ENCODE measurements at places on chromosomes 1 and 21.

DNA sequence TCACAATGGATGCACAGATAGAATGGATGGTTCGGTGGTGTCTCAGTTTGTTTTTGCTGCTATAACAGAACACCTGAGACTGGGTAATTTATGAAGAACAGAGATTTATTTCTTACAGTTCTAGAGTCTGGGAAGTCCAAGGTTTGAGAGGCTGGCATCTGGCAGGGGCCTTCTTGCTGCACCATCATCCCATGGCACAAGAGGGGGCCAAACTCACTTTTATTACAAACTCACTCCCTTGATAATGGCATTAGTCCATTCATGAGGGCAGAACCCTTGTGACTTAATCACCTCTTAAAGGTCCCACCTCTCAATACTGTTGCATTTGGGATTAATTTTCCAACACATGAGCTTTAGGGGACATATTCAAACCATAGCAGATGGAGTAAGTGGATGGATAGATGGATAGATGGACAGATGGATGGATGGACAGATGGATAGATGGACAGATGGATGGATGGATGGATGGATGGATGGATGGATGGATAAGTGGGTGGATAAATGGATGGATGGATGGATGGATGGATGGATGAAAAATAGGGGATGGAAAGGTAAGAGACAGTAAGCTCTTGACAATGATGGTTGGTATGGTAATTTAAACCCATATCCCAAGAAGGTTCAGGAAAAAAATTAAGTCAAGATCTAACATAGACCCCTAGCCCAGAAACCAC lies 16.5 kb downstream of the CAMK2N1 start:
- no peak for DNase-seq

DNA sequence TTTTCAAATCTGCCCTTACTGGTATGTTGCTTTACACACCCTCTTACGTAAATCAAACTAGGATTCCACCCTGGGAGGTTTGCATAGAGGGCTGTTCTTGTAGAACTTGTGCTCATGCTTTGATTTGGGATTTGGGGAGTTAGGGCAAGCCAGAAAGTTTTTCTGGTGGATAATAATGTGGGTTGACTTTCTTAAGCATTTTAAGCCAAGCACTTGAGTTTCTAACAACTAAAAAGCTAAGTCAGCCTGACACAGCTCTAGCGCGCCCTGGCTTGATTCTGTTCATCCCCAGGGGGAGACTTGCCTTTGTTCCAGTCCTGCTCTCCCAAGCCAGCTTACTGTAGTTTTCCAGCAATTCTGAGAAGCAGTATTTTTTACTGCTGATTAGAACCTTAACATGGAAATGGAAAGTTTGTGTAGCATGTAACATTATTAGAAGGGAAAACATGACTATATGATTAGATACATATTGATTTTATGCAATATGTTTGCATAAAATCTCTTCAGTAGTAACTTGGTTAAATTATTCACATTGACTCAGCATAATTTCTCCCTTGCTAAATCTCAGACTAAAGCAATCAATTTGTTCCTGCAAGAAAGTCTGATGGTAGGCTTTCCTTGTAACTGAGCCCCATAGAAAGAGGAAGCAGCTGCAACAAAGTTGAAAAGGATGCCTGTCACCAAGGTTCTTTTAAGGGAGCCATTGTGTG lies 11.0 kb upstream of the PGD start:
- DNase-seq, result no peak

- DNase-seq, result no peak
These were observed 16.5 kb upstream of the RIMKLA start for GRCh38 chr1:42364089-42364488.

DNA sequence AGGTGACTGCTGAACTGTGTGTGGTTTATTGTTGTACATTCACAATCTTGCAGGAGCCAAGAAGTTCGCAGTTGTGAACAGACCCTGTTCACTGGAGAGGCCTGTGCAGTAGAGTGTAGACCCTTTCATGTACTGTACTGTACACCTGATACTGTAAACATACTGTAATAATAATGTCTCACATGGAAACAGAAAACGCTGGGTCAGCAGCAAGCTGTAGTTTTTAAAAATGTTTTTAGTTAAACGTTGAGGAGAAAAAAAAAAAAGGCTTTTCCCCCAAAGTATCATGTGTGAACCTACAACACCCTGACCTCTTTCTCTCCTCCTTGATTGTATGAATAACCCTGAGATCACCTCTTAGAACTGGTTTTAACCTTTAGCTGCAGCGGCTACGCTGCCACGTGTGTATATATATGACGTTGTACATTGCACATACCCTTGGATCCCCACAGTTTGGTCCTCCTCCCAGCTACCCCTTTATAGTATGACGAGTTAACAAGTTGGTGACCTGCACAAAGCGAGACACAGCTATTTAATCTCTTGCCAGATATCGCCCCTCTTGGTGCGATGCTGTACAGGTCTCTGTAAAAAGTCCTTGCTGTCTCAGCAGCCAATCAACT lies 6.4 kb upstream of the PIGV start:
- DNase-seq, result no peak

DNA sequence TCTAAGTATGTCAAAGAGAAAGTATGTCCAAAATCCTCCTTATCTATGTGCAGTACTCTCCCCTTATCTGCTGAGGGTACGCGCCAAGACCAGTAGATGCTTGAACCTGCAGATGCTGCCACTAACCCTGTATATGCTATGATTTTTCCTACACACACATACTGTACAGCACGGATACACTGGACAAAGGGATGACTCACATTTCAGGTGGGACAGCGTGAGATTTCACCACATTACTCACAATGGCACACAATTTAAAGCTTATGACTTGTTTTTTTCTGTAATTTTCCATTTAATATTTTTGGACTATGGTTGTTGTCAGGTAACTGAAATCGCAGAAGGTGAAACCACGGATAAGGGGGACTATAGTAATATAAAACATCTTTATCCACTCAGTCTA lies 4.1 kb downstream of the ORC1 start:
- no peak for DNase-seq

GRCh38 chr1:170663404-170664092 lies 383 bp upstream of the PRRX1 start:
- no peak for DNase-seq

DNA sequence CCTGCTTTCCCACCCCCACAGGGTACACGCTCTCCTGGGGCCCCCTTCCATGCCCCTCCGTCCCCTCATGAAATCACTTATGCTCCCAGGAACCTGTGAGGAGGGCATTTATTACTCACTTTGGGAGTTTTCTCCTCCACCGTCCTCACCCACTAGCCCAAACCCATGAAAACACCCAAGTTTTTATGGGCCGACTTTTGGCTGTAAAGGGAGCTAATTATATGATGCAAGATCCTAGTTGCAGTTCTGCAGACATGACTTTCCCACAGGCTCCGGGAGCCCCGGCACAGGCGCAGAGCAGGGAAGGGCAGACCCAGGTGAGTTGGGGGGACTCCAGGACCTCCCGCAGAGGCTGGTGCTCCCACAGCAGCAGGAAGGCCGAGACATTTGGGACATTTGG lies 29.7 kb downstream of the EPHA2 start:
- DNase-seq, result no peak

GRCh38 chr1:226638001-226638601 lies 89.5 kb downstream of the STUM start:
- DNase-seq, result no peak

DNA sequence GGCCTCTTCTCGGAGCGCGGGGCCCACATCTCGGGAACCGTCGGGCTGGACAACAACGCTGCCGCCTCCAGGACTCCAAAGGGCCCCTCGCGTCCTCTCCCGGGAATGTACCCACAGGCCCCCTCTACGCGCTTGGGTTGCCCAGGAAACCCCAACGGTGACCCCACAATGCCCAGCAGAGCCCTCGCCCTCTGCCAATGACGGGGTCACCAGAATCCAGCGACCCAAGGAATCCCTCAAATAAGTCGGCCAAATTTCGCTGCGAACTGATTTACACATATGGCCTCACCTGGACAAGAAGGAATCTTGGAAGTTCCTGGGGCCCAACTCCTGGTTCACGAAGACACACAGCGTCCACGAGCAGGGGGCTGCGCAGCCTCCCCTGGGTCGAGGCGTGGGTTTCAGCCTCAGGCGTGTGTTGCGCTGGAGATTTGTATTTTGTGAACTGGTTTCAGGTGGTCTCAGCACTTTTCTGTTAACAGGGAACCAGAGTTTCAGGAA lies 78.1 kb downstream of the DESI2 start:
- no peak for DNase-seq

DNA sequence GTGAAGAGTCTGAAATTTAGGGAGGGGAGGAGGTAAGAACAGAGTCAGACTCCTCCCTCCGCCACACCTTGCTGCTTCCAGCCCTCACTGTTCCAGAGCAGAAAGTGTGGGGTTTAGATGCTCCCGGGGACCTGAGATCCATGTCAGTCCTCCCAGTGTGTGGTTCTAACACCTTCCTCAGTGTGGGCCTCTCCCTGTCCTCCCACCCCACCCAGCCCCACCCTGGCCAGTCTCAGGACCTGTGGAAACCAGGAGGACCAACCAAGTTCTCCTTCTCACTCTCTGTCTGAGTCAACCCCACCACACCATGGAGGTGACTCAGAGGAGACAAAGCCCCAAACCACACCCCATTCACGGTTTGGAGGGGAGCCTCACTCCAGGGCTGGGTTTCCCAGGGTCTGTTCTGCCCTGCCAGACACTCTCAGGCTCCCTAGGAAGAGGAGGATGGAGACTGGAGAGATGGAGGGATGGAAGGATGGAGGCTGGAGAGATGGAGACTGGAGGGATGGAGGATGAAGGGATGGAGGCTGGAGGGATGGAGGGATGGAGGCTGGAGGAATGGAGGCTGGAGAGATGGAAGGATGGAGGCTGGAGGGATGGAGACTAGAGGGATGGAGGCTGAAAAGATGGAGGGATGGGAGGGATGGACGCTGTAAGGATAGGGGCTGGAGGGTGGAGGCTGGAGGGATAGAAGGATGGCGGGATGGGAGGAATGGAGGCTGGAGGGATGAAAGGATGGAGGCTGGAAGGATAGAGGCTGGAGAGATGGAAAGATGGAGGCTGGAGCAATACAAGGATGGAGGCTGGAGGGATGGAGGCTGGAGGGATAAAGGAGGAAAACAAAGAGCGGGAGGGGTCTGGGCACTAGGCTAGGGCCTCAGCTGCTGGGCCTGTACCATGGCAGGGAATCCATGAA lies 100.9 kb upstream of the RUNX3 start:
- DNase-seq, result no peak

DNA sequence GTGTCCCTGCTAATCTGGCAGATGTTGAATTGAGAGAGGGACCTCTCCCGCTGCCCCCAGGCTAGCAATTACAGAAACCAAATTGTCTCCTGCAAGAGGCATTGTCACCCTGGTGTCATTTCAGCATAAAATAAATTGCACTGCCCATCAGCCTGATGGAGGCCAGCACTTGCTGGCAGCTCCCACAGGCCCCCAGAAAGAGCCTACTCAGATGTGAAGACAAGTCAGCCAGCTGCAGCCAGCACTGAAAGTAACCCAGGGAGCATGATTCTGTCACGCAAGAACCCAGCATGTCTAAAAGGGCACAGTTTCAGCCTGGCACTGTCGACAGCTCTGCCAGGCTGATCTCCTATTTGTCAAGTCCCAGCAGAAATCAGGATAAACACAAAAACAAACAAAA lies 110.3 kb upstream of the CTTNBP2NL start:
- DNase-seq, result no peak

- no peak for DNase-seq
These were observed 138.0 kb upstream of the SAMSN1 start for GRCh38 chr21:14684071-14684470.

GRCh38 chr21:28738882-28739281 lies 253.8 kb downstream of the LTN1 start:
- no peak for DNase-seq

DNA sequence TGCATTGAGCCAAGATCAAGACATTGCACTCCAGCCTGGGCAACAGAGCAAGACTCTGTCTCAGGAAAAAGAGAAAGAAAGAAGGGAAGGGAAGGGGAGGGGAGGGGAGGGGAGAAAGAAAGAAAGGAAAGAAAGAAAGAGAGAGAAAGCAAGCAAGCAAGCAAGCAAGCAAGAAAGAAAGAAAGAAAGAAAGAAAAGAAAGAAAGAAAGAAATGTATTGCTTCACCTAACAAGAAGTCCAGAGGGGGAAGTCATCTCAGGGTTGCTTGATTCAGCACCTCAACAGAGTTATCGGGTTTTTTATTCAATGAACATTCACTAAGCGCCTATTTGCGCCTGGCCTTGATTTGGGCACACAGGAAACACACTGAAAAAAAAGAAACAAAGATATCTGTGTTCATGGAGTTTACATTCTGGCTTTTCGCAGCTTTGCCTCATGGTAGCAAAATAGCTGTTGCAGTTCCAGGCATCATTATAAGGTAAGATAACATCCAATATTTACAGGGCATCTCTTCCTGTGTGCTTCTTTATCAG lies 8.2 kb upstream of the RCSD1 start:
- DNase-seq, result no peak

GRCh38 chr1:42998386-42998785 lies 39.7 kb upstream of the SLC2A1 start:
- peak; percentile 31 for DNase-seq
